Mammary epithelial cell (primary cell): ENCODE measurements at places on chromosomes 2 and 18.

GRCh38 chr2:23632386-23632785, 247.4 kb downstream of the KLHL29 start:
- no peak for DNase-seq

DNA sequence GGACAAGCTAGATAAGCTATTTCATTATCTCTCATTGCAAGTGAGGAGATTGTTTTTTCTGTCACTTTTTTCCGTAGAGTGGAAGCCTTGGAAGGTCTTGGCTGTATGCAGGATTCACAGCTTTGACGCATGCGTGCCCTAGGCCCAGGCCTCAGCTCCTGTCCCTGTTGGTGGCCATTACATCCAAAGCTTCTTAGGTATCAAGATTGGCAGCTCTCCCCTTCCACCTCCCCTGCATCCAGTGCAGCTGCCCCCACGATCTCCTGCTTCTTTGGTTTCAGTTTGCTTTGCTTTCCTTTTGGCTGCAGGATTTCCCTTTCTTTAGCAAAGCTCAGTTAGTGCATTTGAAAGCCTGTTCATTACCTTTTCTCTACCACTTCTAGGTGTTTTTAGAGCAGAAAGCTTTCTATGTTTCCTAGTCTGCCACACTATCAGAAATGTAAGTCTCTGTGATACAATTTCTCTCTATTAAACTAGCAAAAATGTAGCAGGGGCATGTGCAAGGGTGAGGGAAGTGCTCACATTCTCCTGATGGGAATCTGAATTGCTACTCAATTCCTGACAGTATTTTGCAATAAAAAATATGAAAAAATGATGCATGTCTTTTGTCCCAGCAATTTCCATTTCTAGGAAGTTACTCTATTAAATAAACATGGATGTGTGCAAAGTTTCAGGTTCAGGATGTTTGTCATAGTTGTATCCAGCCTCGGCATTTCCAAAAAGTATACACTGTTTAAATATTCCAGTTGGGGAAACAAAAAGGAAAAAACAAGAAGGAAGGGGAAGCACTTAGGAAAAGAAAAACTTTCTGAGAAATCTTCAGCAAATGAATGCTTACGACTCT, 91.2 kb downstream of the LIPG start:
- no peak for DNase-seq

- no peak for DNase-seq
These were observed 102.9 kb downstream of the TGFA start for GRCh38 chr2:70450641-70451250.

GRCh38 chr2:74835831-74836674, 2.1 kb downstream of the HK2 start:
- peak; percentile 42 for DNase-seq

GRCh38 chr2:230774348-230774951, 61.8 kb downstream of the CAB39 start:
- peak; percentile 75 for DNase-seq

GRCh38 chr18:45993438-45993837, 26.3 kb upstream of the EPG5 start:
- peak; percentile 69 for DNase-seq

DNA sequence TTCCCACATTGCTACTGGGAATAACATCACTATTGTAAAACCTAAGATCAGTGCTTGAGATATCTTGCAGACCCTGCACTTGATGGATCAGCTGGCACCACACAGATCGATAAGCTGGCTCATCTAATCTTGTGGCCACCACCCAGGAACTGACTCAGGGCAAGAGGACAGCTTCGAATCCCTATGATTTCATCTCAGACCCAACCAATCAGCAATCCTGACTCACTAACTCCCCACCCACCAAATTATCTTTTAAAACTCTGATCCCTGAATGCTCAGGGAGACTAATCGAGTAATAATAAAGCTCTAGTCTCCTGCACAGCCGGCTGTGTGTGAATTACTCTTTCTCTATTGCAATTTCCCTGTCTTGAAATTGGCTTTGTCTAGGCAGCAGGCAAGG, 11.3 kb upstream of the TEX44 start:
- no peak for DNase-seq

DNA sequence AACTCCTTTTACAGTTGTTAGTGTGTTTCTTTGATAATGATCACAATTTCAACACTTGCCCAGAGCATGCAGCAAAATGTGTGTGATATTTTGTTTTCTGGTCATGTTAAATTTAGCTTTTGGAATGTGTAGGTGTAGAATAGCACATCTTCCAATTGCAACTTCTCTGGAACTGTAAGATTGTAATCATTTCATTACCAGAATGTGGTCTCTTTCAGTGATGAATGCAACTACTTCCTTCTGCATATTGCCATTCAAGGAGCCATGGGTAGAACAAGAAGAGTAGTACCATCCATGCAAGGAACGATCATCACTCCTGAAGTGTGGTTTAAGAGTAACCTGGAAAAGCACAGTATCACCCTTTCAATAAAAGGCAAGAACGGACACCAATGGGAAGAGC, 548.8 kb upstream of the ZNF804A start:
- DNase-seq: no peak

GRCh38 chr2:136207665-136208064, 89.7 kb upstream of the CXCR4 start:
- no peak for DNase-seq

DNA sequence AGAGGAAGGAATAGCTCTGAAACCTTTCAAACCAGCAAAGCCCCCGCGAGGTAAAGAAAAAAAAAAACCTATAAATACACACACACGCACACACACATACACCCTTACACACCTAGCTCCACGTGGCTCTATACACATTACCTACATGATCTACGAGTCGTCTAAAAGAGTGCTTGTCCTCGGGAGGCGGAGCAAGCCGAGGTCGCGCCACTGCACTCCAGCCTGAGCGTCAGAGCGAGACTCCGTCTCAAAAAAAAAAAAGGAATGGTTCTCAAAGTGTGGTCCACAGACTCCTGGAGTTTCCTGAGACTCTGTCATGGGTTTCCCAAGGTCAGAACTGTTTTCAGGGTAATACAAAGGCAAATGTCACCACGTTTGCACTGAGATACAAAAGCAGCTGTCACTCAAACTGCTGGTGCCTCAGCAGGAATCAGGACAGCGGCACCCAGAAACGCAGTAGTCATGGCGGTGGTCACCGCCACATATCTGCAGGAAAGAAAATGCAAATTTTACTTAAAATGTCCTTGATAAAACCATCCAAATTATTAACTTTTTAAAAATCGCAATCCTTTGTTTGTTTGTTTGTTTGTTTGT, 130.0 kb upstream of the GPC1 start:
- no peak for DNase-seq

DNA sequence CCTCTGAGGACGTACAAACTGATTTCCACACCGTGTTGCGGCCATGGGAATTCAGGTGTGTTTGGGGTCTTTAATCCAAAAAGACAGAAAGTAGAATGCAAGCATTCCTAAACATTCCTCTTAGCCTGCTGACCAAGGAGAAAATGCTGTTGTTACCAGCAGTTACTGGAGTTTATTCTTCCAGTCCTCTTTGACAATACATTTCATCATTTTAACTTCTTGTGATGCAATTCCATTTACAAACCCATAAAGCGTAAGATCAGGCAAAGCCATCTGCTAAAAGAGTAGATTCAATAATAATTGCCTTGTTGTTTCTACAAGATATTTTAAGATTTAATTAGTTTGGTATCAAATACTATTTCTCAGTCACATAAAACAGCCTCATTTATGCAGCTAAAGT, 32.7 kb downstream of the SPIRE1 start:
- no peak for DNase-seq

DNA sequence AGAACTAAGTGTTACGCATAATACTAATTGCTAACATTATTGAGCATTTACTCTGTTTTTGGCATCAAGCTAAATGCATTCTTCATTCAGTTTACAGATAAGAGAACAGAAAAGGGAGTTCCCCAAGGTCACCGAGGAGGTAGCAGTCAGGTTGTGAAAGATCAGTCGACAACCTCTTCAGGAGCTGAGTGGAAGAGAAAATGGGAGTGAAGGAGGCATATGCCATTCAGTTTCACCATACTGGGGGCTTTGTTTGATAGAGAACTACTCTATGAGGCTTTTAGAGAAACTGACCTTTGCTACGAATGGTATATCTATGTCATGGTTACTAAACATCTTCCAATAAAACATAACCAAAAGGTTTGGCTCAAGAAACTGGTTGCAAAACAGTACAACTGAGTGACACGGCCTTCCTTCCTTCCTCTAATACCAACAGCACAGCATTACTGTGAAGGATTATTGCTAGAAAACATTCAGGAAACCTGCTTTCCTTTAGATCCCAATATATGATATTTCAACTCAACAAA, 112.1 kb downstream of the RBMS1 start:
- DNase-seq: no peak

GRCh38 chr2:103664690-103665089, 902.9 kb downstream of the TMEM182 start:
- no peak for DNase-seq

DNA sequence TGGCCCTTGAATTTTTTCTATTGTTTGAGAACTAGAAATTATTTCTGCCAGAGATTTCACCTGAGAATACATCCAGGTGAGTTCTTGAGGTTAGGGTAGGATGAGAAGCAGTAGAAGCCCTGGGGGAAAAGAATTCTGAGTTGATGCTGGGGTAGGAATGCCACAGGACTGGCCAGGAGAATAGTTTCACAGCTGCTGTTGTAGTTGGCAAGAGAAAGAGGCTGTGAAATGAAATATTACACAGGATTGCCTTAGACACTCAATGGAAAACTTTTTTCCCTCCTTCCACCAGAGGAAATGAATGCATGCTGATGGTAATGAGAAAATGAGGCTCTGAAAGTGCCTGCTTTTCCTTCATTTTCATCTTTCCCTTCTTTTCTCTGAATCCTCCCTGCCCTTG, 54.6 kb downstream of the PRKCE start:
- no peak for DNase-seq

- no peak for DNase-seq
These were observed 95.7 kb downstream of the NEDD4L start for GRCh38 chr18:58139459-58140386.

DNA sequence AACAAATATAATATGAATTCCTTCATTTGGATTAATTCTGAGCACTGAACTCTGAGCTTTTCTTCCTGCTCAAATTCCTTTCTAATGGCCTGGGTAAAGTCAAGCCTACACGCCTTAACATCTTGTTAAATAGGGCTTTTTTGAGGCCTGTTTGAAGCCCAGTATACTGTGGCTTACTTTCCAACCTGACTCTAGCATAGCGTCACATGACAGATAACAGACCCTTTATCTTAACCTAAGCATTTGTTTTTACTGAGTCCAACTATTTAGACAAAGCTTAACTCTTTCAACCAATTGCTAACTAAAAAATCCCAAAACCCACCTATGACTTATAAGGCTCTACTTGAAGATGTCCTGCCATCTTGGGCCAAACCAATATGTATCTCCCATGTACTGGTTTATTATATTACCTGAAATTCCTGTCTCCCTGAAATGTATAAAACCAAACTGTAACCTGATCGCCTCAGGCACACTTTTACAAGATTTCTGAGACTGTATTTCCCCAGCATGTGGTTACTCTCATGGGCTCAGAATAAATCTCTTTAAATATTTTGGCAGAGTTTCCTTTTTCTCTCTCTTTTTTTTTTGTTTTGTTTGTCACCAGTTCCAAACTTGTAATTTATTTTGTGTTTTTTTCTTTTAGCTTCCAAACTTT, 271.1 kb upstream of the VWC2L start:
- DNase-seq: peak; percentile 65

DNA sequence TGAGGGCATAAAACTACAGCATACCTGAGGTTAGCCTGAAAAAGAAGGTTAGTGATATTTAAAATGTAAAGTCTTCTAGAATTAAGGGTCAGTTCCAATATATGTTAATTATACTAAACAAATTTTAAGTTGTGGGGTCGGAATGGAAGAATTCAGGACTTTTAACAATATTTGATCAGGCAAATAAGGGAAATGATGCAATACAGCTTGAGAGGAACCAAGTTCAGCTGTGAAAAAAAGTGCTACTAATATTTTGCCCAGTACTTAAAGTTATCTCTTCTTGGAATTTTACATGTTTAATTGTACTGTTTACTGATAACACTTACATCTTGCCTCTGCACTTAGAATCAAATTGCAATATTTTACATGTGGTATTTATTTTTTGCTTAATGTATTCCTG, 345.5 kb upstream of the CWC22 start:
- DNase-seq: no peak

GRCh38 chr2:213537579-213537978, 253.3 kb downstream of the SPAG16 start:
- DNase-seq: no peak

GRCh38 chr2:7450833-7451190, 533.6 kb downstream of the RNF144A start:
- DNase-seq: no peak

GRCh38 chr2:120802867-120803484, 67.3 kb downstream of the GLI2 start:
- no peak for DNase-seq

DNA sequence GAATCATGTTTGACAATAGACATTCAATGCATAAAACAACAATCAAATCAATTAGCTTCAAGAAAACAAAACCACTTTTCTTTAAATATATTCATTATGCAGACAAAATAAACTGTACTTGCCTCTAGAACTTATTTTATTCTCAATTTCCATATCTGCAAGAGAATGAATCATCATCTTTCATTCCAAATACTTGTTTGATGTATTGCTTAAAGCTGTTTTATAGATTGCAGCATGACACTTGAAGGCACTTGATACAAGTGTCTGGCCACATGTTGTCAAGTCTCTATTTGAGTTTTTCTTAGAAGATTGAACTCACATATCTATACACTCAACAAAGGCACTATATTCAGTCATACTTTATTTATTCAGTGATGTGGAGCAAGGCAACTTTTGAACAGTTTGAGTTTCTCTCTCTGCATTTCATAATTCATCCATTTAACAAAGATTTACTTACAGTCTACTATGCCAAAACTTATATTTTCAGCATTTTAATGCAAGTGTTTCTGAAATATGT, 38.7 kb upstream of the DDX18 start:
- DNase-seq: no peak

DNA sequence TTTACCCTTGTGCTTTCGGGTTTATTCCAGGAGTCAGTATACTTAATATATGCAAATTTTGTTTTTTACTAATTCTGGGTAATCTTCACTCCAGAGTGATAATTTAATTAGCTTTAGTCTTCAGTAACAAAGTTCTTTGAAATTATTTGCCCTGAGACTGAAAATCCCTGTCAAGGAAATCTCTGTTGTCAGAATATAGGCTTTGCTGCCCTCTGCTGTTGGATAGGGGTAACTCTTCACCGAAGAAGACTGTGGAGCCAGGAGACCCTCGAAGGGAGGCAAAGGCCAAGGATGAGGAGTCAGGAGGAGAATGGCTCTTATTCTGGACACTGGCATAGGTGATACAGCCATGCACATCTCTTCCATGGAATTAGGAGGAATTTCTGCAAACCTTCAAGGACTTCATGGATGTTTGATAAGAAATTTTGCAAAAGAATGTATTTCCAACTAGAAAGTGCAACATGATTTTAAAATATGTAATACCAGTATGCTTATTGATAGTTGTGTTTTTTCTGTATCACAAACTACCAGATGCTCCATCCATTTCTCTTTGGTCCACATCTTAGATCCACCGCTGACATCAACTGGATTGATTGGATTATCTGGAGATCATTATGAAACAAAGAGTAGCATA, 182.3 kb downstream of the RDH14 start:
- peak; percentile 19 for DNase-seq

GRCh38 chr2:110891626-110892025, 159.3 kb downstream of the ACOXL start:
- no peak for DNase-seq
